Mucosa of descending colon (tissue), 3 donors: ENCODE measurements at places on chromosomes 13 and 19. TPM values are rescaled to one million over a fixed set of nuclear protein-coding genes. Genes with fewer than 3 reads are reported as not detected.

Gene LAIR1
- total RNA-seq, result 26.7 TPM

Gene PSPN
- 2.0 TPM for total RNA-seq

Gene ADAMTS10
- total RNA-seq, result 23.5 TPM

Gene KIR2DL1
- total RNA-seq, result not detected

Gene KLK12
- total RNA-seq, result not detected

Gene DACT3
- 3.4 TPM for total RNA-seq

Gene CERS1
- 1.3 TPM for total RNA-seq

Gene FSTL3
- total RNA-seq, result 12.8 TPM

Gene APOE
- 74.6 TPM for total RNA-seq

Gene GADD45B
- total RNA-seq, result 30.6 TPM

Gene CDX2
- total RNA-seq, result 113 TPM

Gene KIR3DL1
- total RNA-seq, result not detected

Gene IGSF23
- not detected for total RNA-seq

Gene SLC25A42
- total RNA-seq, result 9.8 TPM

Gene ADAT3
- total RNA-seq, result 19.6 TPM

Gene KLK3
- 9.0 TPM for total RNA-seq

Gene DIAPH3
- total RNA-seq, result 5.7 TPM

Gene KLF12
- total RNA-seq, result 14.1 TPM

Gene CUL4A
- total RNA-seq, result 57.2 TPM

Gene LGI4
- total RNA-seq, result 14.1 TPM

Gene PRR20C
- total RNA-seq, result not detected

Gene NAPSA
- total RNA-seq, result 1.8 TPM

Gene RXFP2
- total RNA-seq, result not detected

Gene ZNF418
- total RNA-seq, result 15.5 TPM

Gene METTL21C
- total RNA-seq, result not detected

Gene CEACAM7
- 2,117 TPM for total RNA-seq

Gene HOMER3
- 6.5 TPM for total RNA-seq

Gene HRC
- total RNA-seq, result 1.9 TPM

Gene RPS16
- total RNA-seq, result 1,270 TPM

Gene BEST2
- 32.2 TPM for total RNA-seq

Gene FGF21
- not detected for total RNA-seq

Gene ZSCAN4
- total RNA-seq, result not detected

Gene IL12RB1
- 4.0 TPM for total RNA-seq

Gene ACER1
- not detected for total RNA-seq

Gene ZNF284
- total RNA-seq, result 2.1 TPM

Gene CNN2
- total RNA-seq, result 84.7 TPM

Gene DKKL1
- not detected for total RNA-seq

Gene SH3GL1
- 31.7 TPM for total RNA-seq

Gene CBY2
- not detected for total RNA-seq

Gene PDE4C
- 7.7 TPM for total RNA-seq

Gene ELAVL3
- total RNA-seq, result 0.51 TPM

Gene SETDB2
- 13.7 TPM for total RNA-seq

Gene C3
- 42.2 TPM for total RNA-seq

Gene GRK1
- 0.09 TPM for total RNA-seq

Gene CRLF1
- 6.6 TPM for total RNA-seq
